Skin of body (tissue), 3 donors: ENCODE measurements at places on chromosomes 12 and 14. TPM values are rescaled to one million over a fixed set of nuclear protein-coding genes. Genes with fewer than 3 reads are reported as not detected.

The GPR68 gene
- total RNA-seq = 2.0 TPM

DNA sequence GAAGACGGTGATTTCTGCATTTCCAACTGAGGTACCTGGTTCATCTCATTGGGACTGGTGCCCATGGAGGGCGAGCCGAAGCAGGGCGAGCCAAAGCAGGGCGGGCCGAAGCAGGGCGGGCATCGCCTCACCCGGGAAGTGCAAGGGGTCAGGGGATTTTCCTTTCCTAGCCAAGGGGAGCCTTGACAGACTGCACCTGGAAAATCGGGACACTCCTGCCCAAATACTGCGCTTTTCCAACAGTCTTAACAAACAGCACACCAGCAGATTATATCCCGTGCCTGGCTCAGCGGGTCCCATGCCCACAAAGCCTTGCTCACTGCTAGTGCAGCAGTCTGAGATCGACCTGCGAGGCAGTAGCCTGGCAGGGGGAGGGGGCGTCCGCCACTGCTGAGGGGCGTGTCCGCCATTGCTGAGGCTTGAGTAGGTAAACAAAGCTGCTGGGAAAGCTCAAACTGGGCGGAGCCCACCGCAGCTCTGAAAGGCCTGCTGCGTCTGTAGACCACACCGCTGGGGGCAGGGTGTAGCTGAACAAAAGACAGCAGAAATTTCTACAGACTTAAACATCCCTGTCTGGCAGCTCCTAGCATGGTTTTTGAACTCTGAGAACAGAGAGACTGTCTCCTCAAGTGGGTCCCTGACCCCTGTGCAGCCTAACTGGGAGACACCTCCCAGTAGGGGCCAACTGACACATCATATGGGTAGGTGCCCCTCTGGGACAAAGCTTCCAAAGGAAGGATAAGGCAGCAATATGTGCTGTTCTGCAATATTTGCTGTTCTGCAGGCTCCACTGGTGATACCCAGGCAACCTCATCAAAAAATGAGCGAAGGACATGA lies 77.2 kb downstream of the BAZ1A start:
- DNase-seq = no peak

The RDH16 gene
- total RNA-seq = 0.69 TPM

The ARPC3 gene
- total RNA-seq = 113 TPM

The SALL2 gene
- 4.9 TPM for total RNA-seq

The SLC39A5 gene
- not detected for total RNA-seq

- no peak for DNase-seq
Observed at GRCh38 chr12:85834378-85834777, 1.8 kb downstream of the RASSF9 start.

The LGR5 gene
- 13.7 TPM for total RNA-seq

GRCh38 chr12:125071456-125071855 lies 6.2 kb downstream of the AACS start:
- DNase-seq = no peak

DNA sequence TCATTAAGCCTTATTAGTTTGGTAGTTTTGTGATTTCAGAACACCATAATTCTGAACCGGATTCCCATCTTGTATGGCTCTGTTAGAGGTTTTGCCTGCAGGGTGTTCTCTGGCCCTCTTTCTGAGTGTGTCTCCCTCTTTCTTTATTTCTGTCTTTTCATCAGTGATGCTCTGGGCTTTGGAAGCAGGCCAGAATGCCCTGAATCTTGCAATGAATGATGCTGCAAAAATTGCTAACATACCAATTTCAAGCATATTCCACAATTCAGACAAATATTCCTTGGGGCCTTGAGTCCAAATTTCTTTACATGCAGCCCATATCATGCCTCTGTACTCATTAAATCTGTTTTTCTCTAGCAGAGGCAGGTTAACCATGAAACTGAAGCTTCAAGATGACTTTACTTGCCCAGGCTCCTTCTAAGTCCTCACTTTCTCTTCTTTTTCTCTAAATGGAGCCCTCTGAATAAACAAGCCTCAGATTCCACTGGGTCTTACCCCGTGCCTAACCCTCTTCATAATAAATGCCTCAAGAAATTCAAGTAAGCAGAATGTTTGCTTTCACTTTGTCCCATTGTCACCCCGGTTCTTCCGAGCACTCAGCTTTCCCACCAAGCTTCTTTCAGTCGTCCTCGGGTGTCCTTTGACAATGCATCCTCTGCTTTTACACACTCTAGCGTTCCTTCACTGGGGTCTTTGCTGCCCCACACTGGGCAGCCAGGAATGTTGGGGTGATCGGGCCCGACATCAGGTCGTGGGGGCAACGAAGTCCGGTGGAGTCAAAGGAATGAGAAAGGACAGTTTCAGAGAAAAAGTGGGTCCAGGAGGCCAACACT lies 78.8 kb upstream of the SLC38A4 start:
- DNase-seq = no peak

The OR11H7 gene
- not detected for total RNA-seq

The DPF3 gene
- 0.89 TPM for total RNA-seq

- DNase-seq = no peak
Observed at GRCh38 chr14:60510951-60511599, 2.1 kb downstream of the SIX6 start.

DNA sequence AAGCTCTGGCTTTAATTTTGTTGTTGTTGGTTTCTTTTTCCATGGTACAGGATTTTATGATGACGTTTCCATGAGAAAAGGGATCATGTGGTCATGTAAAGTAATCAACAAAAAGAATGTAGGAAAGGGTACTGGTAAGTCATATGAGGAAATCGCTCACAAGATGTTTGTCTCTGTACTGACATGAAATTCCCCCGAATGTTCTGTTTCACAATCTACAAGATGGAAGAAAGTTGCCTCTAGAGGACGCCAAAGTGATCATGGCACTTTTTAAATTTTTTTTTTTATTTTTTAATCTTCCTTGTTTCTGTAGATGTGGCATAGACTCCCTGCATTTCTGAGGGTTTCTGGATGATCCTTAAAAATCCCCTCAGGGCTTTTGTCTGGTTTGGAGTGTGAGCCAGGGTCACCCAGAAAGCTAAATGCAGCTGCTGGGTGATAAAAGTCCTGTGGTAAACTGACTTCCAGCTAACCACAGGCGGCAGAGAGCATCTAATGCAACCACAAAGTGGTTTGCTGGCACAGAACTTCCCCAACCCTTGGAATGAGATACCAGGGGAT lies 393.5 kb downstream of the CCDC91 start:
- DNase-seq = no peak

- no peak for DNase-seq
Observed at GRCh38 chr12:5222011-5222461, 178.4 kb downstream of the KCNA5 start.

The TAS2R42 gene
- total RNA-seq = not detected

- DNase-seq = peak; percentile 83
Observed at GRCh38 chr12:96399919-96400630, at the start of gene CDK17. TSS of gene CDK17 (minus strand) at chr12:96400439. CDS start at chr12:96334836, 65,603 bp downstream.

DNA sequence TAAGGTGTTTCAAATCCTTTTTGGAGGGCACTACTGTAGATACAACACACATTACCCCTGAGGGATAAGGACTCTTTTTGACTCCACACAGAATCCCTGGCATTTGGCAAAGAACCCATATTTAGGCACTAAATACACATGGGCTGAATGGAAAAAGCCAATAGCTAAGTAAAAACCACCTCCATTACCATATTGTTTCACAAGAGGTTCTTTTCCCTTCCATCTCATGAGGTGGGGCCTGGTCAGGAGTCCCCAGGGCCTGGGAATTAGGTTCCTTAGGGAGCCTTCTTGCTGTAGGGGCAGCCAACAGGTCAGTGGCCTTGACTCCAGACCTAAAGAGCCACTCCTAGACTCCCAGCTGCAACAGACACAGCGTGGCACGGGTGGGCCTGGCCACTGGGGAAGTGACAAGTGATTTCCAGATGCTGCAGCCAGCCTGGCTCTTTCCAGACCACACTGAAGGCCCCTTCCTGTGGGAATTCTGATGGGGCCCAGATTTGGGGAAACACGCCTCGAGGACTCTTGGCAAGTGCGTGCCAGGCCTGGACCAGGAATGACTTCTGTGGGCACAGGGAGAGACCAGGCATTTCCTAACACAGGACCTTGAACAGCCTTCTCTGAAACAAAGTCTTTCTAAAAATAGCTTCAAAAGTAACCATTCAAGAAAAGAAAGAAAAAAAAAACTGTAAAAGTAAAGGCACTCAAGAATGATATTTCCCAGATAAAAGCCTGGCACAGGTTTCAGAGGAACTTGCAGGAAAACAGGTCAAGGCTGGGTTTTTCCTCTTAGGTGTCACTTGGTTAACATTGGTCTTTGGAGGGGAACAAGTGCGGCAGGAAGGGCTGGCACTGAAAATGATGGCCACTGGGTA lies 18.1 kb downstream of the SSH1 start:
- peak; percentile 41 for DNase-seq

- no peak for DNase-seq
Observed at GRCh38 chr12:98519257-98519907, 4.0 kb downstream of the TMPO start.

The TBX3 gene
- 14.7 TPM for total RNA-seq

GRCh38 chr14:91082282-91082681 lies 21.8 kb upstream of the RPS6KA5 start:
- no peak for DNase-seq

GRCh38 chr12:10936506-10936905 lies 2.6 kb downstream of the TAS2R14 start:
- DNase-seq = no peak

- no peak for DNase-seq
Observed at GRCh38 chr14:34498684-34499412, 36.8 kb upstream of the SPTSSA start.

DNA sequence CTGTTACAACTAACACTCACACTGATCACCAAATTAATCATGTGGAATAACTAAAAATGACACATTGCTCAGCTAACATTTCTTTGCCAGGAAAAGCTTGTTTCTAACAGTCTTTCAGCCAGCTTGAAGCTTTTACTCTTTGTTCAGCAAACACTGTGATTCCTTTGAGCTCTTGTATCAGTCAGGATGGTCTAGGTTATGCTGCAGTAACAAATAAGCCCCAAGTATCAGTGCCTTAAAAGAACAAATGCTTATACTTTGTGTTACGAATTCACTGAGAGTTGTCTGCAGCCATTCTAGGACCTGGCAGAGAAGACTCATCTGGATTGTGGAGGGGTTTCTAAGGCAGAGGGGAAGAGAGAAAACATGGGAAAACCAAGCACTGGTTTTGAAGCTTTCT lies 47.6 kb upstream of the PIWIL1 start:
- DNase-seq = no peak

DNA sequence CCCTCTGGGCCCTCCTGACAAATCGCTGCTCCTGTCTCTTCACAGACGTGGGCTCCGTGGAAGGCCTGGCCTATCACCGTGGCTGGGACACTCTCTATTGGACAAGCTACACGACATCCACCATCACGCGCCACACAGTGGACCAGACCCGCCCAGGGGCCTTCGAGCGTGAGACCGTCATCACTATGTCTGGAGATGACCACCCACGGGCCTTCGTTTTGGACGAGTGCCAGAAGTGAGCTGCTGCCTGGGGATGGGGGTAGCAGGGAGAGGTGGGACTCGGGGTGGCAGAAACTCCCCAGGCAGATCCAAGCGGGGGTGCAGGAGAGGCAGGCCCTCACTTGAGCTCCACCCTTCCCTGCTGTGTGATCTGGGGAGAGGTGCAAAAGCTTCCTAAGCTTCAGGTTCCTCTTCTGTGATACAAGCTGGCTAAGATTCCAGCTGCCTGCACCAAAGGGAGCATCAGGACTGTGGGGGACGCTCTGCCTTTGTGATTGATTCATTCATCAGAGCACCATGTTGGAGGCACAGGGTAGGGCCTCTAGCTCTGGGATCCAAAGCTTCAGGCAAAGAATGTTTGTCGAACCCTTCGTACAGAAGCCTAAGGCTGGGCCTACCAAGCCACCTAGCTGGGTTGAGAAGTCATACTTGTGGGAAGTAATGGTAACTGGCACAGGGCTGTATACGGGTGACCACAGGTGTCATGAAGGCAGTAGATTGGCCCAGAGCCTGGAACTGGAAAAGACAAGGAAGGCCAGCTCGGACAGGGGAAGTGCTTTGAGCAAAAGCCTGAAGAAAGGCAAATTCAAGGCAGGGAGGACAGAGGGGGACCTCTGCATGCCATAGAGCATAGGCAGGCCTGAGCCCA lies 29.1 kb upstream of the NXPH4 start:
- no peak for DNase-seq

The HOXC9 gene
- total RNA-seq = 4.0 TPM

DNA sequence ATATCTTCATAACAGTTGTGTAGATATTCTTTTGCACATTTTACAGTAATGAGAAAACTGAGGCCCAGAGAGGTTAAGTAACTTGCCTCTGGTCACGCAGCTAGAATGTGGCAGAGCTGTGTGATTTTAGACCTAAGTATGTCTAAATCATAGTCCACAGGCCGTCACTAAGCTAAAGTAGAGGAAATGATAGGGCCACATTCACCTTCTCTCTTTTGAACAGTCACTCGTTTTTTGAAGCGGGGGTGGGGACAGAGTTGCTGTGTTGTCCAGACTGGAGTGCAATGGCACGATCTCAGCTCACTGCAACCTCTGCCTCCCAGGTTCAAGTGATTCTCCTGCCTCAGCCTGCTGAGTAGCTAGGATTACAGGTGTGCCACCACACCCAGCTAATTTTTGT lies 68.5 kb downstream of the RASSF3 start:
- DNase-seq = no peak

DNA sequence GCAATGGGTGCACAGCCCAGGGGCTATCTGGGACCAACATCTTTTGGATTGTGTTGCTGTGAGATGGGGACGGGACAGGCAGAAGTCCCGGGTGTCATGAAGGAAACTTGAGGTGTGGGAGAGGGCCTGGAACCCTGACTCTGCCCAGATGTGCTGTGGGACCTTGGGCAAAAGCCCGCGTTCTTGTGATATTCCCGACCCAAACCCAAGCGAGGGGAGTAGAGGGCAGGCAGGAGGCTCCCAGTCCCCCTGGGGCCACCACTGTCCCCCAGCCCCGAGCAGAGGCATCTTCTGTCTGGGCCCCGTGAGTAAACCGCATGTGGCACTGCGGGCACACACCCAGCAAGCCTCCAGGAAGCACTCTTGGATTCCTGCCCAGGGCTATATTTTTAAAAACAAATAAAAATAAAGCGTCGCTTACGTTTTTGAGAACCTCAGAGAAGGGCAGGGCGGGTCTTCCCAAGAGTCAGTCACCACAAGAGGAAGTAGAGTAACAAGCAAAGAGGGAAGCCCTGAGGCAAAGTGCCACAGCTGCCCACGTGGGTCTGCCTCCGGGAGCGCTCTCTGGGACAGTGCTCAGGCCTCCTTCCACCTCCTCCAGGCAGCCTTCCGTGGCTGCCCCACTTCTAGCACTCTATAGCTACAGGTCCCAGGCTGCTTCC lies 39.5 kb downstream of the BEGAIN start:
- DNase-seq = no peak

The CRIP2 gene
- total RNA-seq = 43.2 TPM

The CYP46A1 gene
- total RNA-seq = 2.0 TPM

DNA sequence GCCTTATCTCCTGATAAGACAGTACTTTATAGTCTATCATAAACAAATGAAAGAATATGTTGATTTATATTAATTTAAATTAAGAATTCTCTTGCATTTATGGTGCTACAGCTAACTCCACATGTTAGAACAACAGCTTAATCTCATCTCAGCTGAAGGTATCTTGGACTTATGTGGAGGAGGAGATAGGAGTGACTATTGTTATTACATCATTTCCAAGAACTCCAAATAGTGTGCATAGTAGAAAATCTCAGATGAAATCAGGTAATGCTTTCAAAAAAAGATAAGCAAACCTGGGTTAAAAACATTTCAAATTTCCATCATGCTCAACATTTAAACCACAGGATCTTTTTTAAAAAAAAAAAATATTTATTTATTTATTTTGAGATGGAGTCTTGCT lies 31.3 kb upstream of the ISM2 start:
- DNase-seq = no peak

The RNU4-1 gene
- under 0.01 TPM for total RNA-seq
